CD4-positive, alpha-beta T cell (primary cell): ENCODE measurements at places on chromosomes 1 and 21. TPM values are rescaled to one million over a fixed set of nuclear protein-coding genes. Genes with fewer than 3 reads are reported as not detected.
A peak's percentile ranks its signal among the peaks of the same experiment; 100 is the strongest.

DNA sequence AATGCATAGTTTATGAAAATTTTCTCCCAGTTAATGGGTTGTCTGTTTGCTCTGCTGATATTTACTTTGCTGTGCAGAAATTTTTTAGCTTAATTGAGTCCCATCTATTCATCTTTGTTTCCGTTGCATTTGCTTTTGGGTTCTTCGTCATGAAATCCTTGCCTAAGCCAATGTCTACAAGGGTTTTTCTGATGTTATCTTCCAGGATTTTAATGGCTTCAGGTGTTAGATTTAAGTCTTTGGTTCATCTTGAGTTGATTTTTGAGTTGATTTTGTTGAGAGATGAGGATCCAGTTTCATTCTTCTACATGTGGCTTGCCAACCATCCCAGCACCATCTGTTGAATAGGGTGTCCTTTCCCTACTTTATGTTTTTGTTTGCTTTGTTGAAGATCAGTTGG is 85.2 kb downstream of the DRAM2 start:
- H3K4me1 ChIP-seq = no peaks in the 10 kb centered on the region
- no peaks in the 10 kb centered on the region for H3K36me3 ChIP-seq
- no peak for DNase-seq
- H3K4me3 ChIP-seq = no peak overlapping the region

- no peak overlapping the region for H3K27ac ChIP-seq
- H3K4me3 ChIP-seq = no peak overlapping the region
- no peaks in the 10 kb centered on the region for H3K36me3 ChIP-seq
- H3K27me3 ChIP-seq = no peaks in the 10 kb centered on the region
- DNase-seq = no peak
Observed at GRCh38 chr1:10674700-10675609, 121.5 kb downstream of the CASZ1 start.

DNA sequence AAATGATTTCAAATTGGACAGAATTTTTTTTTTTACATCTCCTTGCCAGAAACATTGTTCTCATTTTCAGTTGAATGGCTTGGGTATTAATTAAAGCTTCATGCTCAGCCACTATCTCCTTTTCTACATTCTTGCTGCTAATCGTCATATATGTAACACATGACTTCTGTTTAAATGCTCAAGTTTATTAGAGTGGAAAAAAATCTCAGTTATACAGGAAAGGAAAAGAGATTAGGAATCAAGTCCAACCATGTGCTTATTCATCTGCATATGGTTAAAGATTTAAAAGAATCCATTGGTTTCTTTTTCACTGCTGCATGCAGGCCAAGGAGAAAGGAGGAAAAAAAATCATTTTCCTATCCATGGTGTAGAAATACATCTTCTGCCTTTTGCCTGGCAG is 47.3 kb upstream of the CNN3 start:
- H3K4me1 ChIP-seq = no peaks in the 10 kb centered on the region
- H3K4me3 ChIP-seq = no peak overlapping the region
- no peaks in the 10 kb centered on the region for H3K36me3 ChIP-seq

- DNase-seq = no peak
- peaks cover 25% of the 10 kb centered on the region for H3K4me1 ChIP-seq
- H3K27ac ChIP-seq = no peak overlapping the region
- H3K4me3 ChIP-seq = no peak overlapping the region
- H3K27me3 ChIP-seq = no peaks in the 10 kb centered on the region
Observed at GRCh38 chr1:234475167-234475793, 3.7 kb downstream of the TARBP1 start.

GRCh38 chr1:60402216-60402615 is 328.6 kb upstream of the C1orf87 start:
- no peak overlapping the region for H3K4me3 ChIP-seq
- no peak overlapping the region for H3K27ac ChIP-seq
- no peaks in the 10 kb centered on the region for H3K4me1 ChIP-seq
- H3K27me3 ChIP-seq = no peaks in the 10 kb centered on the region

GRCh38 chr1:207848234-207848633 is 62.7 kb downstream of the CD34 start:
- no peaks in the 10 kb centered on the region for H3K27me3 ChIP-seq
- no peak overlapping the region for H3K4me3 ChIP-seq
- peaks cover 72% of the 10 kb centered on the region for H3K4me1 ChIP-seq
- no peak overlapping the region for H3K27ac ChIP-seq

DNA sequence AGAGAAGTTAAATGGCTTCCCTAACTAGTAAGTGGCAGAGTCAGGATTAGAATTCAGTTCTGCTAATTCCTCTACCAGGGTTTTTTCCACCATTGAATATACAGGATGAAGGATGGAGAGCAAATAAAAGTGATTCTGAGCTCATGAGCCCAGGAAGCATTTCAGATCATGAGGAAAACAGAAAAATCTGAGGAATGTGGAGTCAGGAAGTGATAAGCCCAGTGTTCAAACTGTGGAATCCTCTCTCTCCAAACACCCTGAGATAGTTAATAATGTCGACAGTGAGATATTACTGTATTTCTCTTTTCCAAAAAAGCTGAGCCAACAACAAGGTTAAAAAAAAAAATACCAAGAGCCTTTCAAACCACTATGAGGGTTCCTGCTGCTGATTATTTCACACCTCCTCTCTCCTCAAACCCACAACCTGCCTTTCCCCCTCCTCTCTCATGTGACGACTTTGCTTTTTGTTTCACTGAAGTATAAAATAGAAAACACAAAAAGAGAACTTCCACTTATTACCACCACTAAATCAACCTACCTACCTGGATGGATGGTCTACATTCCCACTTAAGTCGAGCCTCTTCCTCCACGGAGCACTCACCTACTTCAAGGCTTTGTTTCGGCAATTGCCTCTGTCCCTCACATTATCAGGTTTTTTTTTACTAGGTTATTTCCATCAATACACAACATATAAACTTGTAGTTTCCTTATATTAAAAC is 8.9 kb downstream of the SLAMF1 start:
- no peaks in the 10 kb centered on the region for H3K27me3 ChIP-seq
- peaks cover 90% of the 10 kb centered on the region for H3K4me1 ChIP-seq
- peak overlapping the region; percentile 71 for H3K27ac ChIP-seq
- peaks cover 48% of the 10 kb centered on the region for H3K36me3 ChIP-seq
- H3K4me3 ChIP-seq = peak overlapping the region; percentile 27

DNA sequence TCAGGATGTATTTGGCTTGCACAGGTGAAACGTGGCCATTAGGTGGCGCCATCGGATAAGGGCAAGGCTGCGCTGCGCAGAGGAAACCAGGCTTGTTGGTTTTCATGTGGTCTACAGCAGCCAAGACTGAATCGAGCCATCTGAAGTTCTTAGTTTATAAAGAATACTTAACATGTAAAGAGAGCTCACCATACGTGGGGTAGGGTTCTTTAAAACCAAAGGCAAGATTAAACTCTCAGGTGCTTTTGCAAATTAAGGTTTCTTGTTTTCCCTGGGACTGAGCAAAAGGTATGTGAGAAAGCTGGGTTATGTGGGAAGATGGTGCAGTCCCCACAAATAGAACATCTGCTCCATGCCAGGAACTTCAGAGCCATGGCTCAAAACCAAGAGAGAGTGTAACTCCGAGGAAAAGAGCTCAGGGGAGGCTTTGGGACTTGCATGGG is 9.3 kb downstream of the MASP2 start:
- no peak overlapping the region for H3K27ac ChIP-seq
- peaks cover 5% of the 10 kb centered on the region for H3K4me1 ChIP-seq
- H3K27me3 ChIP-seq = peaks cover 5% of the 10 kb centered on the region
- no peaks in the 10 kb centered on the region for H3K36me3 ChIP-seq
- H3K4me3 ChIP-seq = no peak overlapping the region

DNA sequence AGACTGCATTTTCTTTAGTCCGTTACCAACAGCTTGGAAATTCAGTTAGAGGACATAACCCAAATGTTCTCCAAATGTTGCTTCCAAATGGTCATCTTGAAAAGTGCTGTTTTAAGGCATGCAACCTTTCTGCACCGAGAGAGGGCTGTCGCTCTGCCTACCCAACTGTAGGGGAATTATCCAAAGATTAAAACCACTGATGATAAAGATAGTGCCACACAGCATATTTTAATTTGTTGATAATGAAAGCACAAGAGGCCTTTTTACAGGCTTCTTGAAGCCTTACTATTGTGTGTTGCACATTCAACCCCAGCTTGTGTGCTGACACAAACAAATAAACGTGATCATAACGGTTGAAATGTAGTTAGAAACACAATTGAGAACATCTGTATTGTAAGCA is 121.5 kb downstream of the LMO4 start:
- peak overlapping the region; percentile 1 for H3K4me3 ChIP-seq
- no peak overlapping the region for H3K27ac ChIP-seq
- peaks cover 3% of the 10 kb centered on the region for H3K4me1 ChIP-seq
- DNase-seq = no peak

DNA sequence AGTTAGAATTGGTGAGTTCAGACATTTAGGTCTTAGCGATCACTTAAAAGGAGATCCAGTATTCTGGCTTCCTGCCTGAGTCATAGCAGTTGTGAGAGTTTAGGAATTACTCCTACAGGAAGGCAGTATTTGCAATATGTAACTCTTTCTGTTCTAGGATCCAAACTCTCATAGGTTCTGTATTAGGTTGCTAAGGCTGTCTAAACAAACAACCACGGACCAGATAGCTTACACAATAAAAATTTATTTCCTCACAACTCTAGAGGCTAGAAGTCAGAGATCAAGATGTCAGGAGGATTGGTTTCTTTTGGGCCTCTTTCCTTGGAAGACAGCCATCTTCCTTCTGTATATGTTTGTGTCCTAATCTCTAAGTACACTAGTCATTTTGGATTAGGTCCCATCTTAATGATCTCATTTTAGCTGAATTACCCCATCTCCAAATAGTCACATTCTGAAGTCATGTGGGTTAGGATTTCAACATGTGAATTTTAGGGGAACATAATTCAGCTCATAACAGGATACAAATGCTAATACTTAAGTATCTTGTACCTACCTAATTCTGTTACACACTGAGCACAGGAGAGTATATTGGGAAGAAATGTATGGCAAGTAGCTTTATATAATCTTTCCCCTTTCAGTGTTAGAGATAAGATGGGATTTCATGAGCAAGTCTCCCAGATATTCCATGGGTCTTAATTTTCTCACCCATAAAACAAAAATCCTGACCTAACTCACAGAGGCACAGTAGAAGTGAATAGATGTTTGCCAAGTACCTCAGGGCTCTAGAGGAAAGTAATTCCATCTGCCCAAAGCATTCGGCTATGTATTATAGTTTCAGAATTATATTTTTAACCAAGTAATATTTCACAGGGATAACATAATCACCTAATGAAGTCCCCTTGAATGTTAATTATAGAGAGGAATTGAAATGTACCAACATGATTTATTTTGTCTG is 144.4 kb downstream of the PTBP2 start:
- H3K36me3 ChIP-seq = no peaks in the 10 kb centered on the region
- no peaks in the 10 kb centered on the region for H3K4me1 ChIP-seq
- DNase-seq = no peak
- H3K27me3 ChIP-seq = no peaks in the 10 kb centered on the region
- H3K27ac ChIP-seq = no peak overlapping the region

- no peaks in the 10 kb centered on the region for H3K36me3 ChIP-seq
- DNase-seq = no peak
- H3K4me3 ChIP-seq = no peak overlapping the region
Observed at GRCh38 chr1:175839779-175840669, 96.6 kb upstream of the TNR start.

DNA sequence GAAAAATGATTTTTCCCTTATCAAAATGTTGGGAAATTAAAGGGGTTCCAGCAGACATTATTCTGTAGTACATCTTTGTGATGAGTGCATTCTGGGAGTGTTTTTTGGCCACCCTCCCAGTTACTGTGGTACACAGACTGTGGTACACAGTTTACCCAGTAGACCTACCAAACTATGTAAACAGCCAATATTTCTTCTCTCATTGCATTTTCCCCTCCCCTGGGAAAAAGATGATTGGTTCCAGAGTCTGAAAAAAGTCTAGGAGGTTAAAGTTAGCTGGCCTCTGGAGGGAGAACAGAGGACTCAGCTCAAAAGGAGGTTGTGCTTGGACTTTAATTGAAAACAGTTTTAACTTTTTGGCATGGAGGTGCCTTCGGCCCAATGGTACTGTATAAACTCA is 42.5 kb downstream of the PGM1 start:
- H3K27ac ChIP-seq = no peak overlapping the region
- H3K4me3 ChIP-seq = no peak overlapping the region
- no peaks in the 10 kb centered on the region for H3K4me1 ChIP-seq
- no peaks in the 10 kb centered on the region for H3K27me3 ChIP-seq
- peaks cover 56% of the 10 kb centered on the region for H3K36me3 ChIP-seq

DNA sequence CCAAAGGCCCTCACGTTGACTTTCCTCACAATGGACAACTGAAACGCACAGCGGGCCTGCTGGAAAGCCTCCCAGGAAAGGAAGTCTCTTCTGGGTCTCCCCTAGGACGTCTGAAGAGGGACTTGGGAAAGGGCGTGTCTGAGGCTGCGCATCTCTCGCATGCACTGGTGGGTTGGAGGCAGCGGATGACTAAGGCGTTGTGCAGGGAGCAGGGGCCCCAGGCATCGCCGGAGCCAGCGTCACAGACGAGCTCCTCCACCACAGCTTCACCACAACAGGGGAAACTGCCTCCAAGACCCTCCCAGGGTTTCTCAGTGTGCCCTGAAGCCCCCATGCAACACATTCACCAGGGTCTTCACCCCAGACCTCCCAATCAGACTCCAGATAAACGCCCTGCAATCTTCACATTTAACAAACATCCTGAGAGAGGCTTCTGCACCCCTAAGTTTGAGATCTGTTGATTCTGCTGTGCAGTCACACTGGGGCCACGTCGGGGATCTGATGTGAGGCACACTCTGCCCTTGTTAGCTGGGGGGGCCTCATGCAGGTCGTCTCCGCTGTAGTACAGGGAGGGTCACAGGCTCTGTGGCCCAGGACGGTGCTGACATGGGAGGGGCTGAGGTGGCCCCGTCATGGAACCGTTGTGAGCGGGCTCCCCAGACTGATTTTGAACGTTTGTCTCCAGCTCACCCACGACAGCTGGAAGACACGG is 7.0 kb upstream of the TFF1 start:
- no peak overlapping the region for H3K4me3 ChIP-seq
- no peak overlapping the region for H3K27ac ChIP-seq
- peaks cover 6% of the 10 kb centered on the region for H3K4me1 ChIP-seq

GRCh38 chr1:22502202-22502601 is 50.6 kb downstream of the ZBTB40 start:
- peaks cover 40% of the 10 kb centered on the region for H3K36me3 ChIP-seq
- no peak overlapping the region for H3K27ac ChIP-seq
- H3K4me1 ChIP-seq = no peaks in the 10 kb centered on the region
- H3K4me3 ChIP-seq = no peak overlapping the region
- no peaks in the 10 kb centered on the region for H3K27me3 ChIP-seq
- DNase-seq = no peak

GRCh38 chr1:155022136-155022926 is 11.2 kb downstream of the DCST2 start:
- H3K36me3 ChIP-seq = peaks cover 6% of the 10 kb centered on the region
- no peak overlapping the region for H3K4me3 ChIP-seq
- no peaks in the 10 kb centered on the region for H3K27me3 ChIP-seq
- DNase-seq = no peak

GRCh38 chr1:228088586-228089498 is 6.3 kb downstream of the ARF1 start:
- no peaks in the 10 kb centered on the region for H3K27me3 ChIP-seq
- H3K4me1 ChIP-seq = peaks cover 98% of the 10 kb centered on the region
- DNase-seq = no peak
- peak overlapping the region; percentile 33 for H3K27ac ChIP-seq
- H3K36me3 ChIP-seq = peaks cover 43% of the 10 kb centered on the region

- DNase-seq = no peak
- no peaks in the 10 kb centered on the region for H3K36me3 ChIP-seq
- no peak overlapping the region for H3K27ac ChIP-seq
Observed at GRCh38 chr1:83090195-83090594, 908.7 kb downstream of the TTLL7 start.

TIAM1 gene
- 39.8 TPM for total RNA-seq

LIN28A gene
- not detected for total RNA-seq

OLIG1 gene
- not detected for total RNA-seq

TDRD10 gene
- not detected for total RNA-seq

LRRC3 gene
- total RNA-seq = 0.61 TPM
